WTC11 (cell line): ENCODE measurements at places on chromosomes 2 and 18. TPM values are rescaled to one million over a fixed set of nuclear protein-coding genes. Genes with fewer than 3 reads are reported as not detected.

DNA sequence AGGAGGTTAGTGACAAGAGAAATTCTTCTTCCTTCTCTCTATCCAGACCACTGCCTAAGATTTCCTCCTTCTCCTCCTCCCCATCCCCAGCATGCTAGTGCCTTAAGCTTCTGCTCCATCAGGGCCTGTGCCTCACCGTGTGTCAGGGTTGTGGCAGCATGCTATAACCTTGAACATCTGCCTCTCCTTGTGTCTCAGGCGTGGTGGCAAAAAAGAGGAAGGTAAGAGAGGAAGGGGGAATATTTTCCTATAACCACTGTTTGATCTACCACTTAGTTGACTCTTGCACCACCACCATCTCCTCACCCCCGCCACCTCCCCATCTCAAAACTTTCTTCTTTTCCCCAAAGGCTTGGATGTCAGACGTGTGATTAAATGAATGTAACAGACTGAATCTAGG lies 38.3 kb upstream of the PEX13 start:
- no peaks in the 10 kb centered on the region for H3K27me3 ChIP-seq
- H3K4me1 ChIP-seq: no peaks in the 10 kb centered on the region
- no peak overlapping the region for H3K27ac ChIP-seq

GRCh38 chr2:191666732-191667131 lies 11.2 kb upstream of the NABP1 start:
- no peaks in the 10 kb centered on the region for H3K36me3 ChIP-seq
- no peak overlapping the region for H3K4me3 ChIP-seq
- no peak for DNase-seq
- H3K27ac ChIP-seq: no peak overlapping the region

MAP2 gene
- total RNA-seq: 3.7 to 7.6 TPM (median 3.7 TPM) in 3 replicates

DNA sequence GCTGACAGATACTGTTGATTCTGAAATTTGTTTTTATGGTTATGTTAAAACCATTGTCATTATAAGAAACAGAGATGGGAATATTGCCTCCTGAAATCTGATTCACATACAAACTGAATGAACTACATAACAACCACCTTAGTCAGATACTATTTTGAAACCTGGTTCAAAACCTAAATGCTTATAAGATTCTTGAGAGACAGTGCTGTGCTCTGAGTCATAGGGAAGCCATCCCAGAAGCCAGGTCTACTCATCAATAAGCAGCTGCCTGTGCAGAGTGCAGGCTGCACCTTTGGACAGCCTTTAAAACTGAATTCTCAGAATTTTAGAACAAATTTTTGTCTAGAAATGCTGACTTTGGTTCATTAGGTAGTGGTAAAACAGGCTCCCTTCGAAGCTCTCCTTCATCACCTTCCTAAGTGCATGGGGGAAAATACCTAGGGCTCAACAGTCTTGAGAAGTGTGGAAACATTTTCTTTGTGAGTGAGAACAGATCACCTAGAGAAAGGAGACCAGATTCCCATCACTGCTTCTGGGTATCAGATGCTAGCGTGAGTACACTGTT lies at the start of gene SERPINB7:
Gene SERPINB7, plus strand, starts transcription at position 253 of the 565 bp plus-strand sequence. CDS start 6,955 bp downstream, outside the sequence.
- no peaks in the 10 kb centered on the region for H3K36me3 ChIP-seq
- no peak for DNase-seq

DNA sequence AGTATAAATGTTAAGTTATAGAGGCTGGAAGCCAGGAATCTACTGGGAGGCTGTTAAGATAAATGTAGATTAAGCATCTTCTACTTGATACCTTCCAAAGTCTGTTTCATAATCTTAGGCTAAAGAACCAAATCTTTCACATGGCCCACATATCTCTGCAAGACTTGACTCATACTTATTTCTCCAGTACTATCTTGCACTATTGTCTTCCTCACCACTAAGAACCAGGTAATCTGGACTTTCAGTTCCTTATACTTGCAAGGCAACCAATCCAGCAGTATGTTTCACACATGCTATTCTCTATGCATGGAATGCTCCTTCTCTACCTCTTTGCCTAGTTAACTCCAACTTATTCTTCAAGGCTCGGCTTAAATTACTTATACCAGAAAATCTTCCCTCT lies 62.2 kb downstream of the RBMS1 start:
- H3K4me1 ChIP-seq: peaks cover 21% of the 10 kb centered on the region
- peaks cover 19% of the 10 kb centered on the region for H3K36me3 ChIP-seq
- no peak overlapping the region for H3K27ac ChIP-seq
- H3K27me3 ChIP-seq: no peaks in the 10 kb centered on the region
- no peak for DNase-seq
- H3K4me3 ChIP-seq: no peak overlapping the region

GRCh38 chr2:65018141-65018582 lies 29.0 kb downstream of the SLC1A4 start:
- H3K4me3 ChIP-seq: no peak overlapping the region
- H3K36me3 ChIP-seq: peaks cover 1% of the 10 kb centered on the region; the same call in 1 of the 2 replicates
- no peaks in the 10 kb centered on the region for H3K27me3 ChIP-seq
- no peak for DNase-seq
- H3K27ac ChIP-seq: no peak overlapping the region
- peaks cover 20% of the 10 kb centered on the region for H3K4me1 ChIP-seq

GRCh38 chr18:74478880-74479279 lies 17.3 kb upstream of the CNDP2 start:
- H3K36me3 ChIP-seq: no peaks in the 10 kb centered on the region
- no peak for DNase-seq
- no peak overlapping the region for H3K4me3 ChIP-seq
- peaks cover 11% of the 10 kb centered on the region for H3K4me1 ChIP-seq

TMEM163 gene
- 0.94 to 1.6 TPM (median 1.2 TPM) in 3 replicates for total RNA-seq

HOXD3 gene
- total RNA-seq: not detected in 3 replicates

DNA sequence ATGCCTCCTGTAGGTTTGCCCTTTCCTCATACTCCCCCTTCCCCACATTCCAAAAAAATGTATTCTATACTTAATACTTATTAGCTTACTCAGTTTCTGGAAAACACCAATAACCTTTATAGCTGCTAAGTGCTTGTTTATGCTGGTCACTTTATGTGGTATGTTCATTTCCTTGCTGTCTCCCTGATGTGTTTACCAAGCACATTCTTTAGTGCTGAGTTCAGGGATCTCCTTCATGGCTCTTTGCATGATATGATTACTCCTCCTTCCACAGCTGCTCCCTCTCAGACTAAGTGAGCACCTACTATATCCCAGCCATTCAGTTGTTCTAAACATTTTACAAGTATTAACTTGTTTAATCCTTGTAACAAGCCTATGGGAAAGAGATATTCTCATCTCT lies 698.3 kb upstream of the FANCL start:
- DNase-seq: no peak
- peaks cover 28% of the 10 kb centered on the region for H3K36me3 ChIP-seq
- peaks cover 12% of the 10 kb centered on the region for H3K4me1 ChIP-seq
- no peak overlapping the region for H3K4me3 ChIP-seq

- H3K4me3 ChIP-seq: no peak overlapping the region
- peaks cover 50% of the 10 kb centered on the region for H3K27me3 ChIP-seq
- no peaks in the 10 kb centered on the region for H3K36me3 ChIP-seq
- H3K4me1 ChIP-seq: peaks cover 6% of the 10 kb centered on the region; the same call in 1 of the 2 replicates
- peak; percentile 21 for DNase-seq
- no peak overlapping the region for H3K27ac ChIP-seq
Measured at GRCh38 chr18:22223254-22223964, 54.0 kb downstream of the GATA6 start.

DNA sequence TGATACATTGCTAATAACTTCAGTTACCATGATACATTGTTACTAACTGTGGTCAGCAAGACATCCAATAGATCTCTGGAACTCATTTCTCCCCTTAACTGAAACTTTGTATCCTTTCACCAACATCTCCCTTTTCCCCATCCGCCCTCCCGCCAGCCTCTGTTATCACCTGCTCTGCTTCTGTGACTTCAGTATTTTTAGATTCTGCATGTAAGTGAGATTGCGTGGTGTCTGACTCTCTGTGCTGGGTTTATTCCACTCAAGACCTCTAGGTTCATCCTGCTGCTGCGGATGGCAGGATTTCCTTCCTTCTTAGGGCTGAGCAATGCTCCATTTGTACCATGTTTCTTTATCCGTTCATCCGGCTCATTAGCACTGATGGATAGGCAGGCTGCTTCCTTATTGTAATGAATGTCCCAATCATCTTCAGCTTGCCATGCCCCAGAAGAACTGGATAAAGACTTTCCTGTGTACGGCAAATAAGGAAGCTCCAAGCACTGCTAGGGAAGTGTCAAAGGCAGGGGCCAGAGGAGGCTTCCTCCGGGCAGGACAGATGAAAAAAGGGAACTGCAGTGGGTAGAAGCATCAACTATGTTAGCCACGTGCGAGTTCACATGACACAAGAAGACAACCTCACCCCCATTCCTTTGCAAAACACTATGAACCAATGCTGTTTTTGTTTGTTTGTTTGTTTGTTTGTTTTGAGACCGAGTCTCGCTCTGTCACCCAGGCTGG lies 113.4 kb downstream of the EIPR1 start:
- H3K4me1 ChIP-seq: peaks cover 22% of the 10 kb centered on the region
- no peak overlapping the region for H3K4me3 ChIP-seq
- no peaks in the 10 kb centered on the region for H3K27me3 ChIP-seq
- no peak for DNase-seq
- no peaks in the 10 kb centered on the region; the same call in 1 of the 2 replicates for H3K36me3 ChIP-seq

DNA sequence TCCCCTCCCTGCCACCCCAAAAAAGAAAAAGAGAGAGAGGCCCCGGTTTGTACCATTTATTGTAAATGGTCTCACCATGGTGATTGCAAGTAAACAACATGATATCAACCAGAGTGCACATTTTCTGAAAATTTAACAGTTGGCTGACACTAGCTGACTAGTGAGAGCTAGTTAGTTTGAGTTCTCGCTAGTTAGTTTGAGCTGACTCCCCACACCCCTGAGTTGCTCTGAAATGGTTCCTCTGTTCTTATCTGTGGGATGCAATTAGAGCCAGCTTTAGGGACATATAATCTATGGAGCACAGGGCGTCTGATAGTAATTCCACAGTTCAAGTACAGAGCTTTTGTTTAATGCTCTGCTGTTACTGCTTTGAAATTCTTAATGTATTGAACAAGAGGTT lies 13.1 kb downstream of the CASP10 start:
- H3K27me3 ChIP-seq: no peaks in the 10 kb centered on the region
- DNase-seq: no peak
- H3K4me1 ChIP-seq: peaks cover 3% of the 10 kb centered on the region; the same call in 1 of the 2 replicates
- H3K27ac ChIP-seq: no peak overlapping the region

GRCh38 chr2:24830351-24830750 lies 37.1 kb downstream of the CENPO start:
- H3K27ac ChIP-seq: no peak overlapping the region
- peaks cover 38% of the 10 kb centered on the region for H3K4me1 ChIP-seq
- H3K36me3 ChIP-seq: peaks cover 24% of the 10 kb centered on the region
- no peaks in the 10 kb centered on the region; the same call in 1 of the 2 replicates for H3K27me3 ChIP-seq
- peak; percentile 10 for DNase-seq

DNA sequence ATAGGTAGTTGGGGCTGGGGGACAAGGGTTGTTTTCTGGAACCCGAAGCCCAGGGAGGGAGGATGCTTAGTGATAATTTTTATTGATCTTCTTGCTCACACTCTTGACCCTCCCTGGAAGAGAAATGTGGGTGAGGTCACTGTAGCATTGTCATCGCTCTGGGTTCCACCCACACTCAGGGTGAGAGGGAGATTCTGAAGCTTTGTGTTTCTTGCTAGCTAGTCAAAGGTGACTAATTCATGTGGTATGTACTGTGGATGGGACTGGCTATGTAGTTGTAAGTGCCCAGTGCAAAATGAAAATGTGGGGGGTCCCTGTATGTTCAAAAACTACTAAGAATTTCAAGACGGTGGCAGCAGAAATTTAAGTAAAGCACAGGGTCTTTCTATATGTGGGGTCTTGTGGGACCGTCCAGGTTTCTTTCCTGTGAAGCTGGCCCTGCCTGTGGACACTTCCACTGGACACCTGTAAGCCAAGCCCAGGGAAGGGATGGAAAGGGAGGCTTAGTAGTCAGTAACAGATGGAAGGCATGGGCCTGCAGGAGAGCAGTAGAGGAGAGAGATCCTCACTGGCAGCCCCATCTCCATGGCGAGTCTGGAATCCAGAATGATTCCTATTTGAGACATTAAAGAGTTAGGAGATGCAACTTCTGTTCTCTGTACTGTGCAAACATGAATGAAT lies 35.0 kb downstream of the TSN start:
- no peak overlapping the region for H3K4me3 ChIP-seq
- peak overlapping the region; percentile 60 for H3K27ac ChIP-seq
- peaks cover 41% of the 10 kb centered on the region for H3K4me1 ChIP-seq
- no peak for DNase-seq
- peaks cover 8% of the 10 kb centered on the region for H3K36me3 ChIP-seq
- H3K27me3 ChIP-seq: no peaks in the 10 kb centered on the region; the same call in 1 of the 2 replicates

PDCL3 gene
- 22.0 to 22.9 TPM (median 22.1 TPM) in 3 replicates for total RNA-seq

CYTIP gene
- 0.66 to 1.2 TPM (median 0.89 TPM) in 3 replicates for total RNA-seq

DNA sequence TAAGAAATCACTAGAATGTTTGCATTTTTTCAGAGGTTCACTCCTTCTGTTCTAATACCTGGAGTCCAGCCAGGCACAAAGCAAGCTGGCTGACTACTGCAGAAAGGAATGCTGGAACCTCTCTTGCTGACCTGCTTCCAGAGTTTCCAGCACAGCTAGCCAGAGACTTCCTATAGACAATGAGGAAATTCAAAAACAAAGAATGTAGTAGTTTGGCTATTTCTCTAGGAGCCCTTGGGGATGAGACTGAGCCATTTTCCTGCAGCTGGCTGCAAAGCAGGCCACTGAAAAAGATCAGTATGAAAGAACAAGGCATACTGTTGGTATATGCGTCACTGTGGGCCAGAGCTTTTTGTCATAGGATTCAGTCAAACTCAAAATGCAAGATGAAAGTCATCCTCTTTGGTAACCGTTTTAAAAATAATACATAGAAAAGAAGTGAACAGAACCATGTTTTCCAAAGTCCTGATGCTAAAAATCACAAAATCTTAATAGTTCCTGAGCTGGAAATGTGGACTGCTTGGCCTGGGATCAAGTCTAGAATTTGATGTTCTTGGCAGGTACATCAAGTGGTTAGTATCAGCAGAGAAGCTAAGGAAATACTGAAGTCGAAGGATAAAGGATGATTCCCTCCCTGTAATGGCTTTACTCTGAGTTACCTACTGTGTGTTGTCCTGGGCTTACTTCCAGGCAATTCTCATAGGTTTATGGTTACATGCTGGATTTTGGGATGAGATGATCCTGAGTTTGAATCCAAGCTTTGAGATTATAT lies 9.0 kb upstream of the DSEL start:
- H3K4me3 ChIP-seq: no peak overlapping the region
- peaks cover 34% of the 10 kb centered on the region for H3K4me1 ChIP-seq
- peak overlapping the region; percentile 66 for H3K27ac ChIP-seq
- H3K36me3 ChIP-seq: no peaks in the 10 kb centered on the region
- no peak for DNase-seq
- no peaks in the 10 kb centered on the region for H3K27me3 ChIP-seq

BCL11A gene
- 45.0 to 53.2 TPM (median 46.8 TPM) in 3 replicates for total RNA-seq

MRPL19 gene
- total RNA-seq: 65.8 to 71.3 TPM (median 70.0 TPM) in 3 replicates
